ENCODE measurements at places on chromosomes 3 and 15.
A peak's percentile ranks its signal among the peaks of the same experiment; 100 is the strongest.

GRCh38 chr3:120864541-120864940, 43.5 kb upstream of the STXBP5L start:
- DNase-seq: no peak

- DNase-seq: no peak
These were observed 42.3 kb downstream of the FBXO22 start for GRCh38 chr15:75945953-75946352.

DNA sequence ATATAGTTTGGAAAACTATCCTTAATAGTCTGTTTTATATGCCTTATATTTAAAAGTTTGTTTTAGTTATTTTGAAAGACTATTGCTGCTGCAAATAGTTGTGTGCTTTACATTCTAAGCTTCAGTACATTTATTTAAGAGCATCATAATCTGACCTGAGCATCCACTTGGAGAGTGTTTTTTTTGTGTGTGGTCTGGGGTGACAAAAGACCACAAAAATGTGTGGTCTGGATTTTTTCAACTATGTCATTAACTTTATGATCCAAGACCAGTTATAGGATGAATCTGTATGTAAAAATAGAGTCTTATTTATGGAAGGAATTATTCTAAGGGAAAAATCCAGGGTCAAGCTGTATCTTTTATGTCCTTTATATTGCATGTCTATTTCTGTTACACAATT, 77.4 kb downstream of the SLTM start:
- DNase-seq: no peak

- peak; percentile 91 for DNase-seq
These were observed 3.3 kb upstream of the RBSN start for GRCh38 chr3:15102256-15102655.

DNA sequence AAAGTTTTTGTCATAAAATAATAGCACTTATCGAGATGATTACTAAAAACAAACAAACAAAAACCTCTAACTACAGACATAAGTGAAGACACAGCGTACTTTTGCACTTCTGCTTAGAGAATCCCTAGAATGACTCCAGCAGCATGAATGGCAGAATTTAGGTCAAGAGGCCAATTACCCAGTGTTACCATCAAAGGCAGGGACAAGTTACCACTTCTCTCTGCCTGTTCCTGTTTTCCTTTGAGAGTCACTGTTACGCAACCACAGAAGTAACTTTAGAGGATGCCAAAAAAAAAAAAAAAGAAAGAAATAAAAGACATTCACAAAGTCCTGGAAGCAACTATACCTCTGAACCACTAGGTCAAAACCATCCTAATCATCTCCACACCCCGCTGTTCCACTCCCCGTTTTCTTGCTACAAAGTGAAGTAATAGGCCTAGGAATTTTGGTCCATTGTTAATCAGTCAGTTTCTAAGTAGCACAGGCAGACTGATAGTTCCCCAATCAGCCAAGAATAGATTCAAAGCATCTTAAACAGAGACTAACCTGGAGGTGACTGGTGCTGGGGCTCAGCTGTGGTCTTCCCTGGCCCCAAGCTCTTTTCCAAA, 41.9 kb downstream of the FMN1 start:
- DNase-seq: no peak

GRCh38 chr15:27506752-27507151, 535.8 kb downstream of the GABRG3 start:
- DNase-seq: no peak

DNA sequence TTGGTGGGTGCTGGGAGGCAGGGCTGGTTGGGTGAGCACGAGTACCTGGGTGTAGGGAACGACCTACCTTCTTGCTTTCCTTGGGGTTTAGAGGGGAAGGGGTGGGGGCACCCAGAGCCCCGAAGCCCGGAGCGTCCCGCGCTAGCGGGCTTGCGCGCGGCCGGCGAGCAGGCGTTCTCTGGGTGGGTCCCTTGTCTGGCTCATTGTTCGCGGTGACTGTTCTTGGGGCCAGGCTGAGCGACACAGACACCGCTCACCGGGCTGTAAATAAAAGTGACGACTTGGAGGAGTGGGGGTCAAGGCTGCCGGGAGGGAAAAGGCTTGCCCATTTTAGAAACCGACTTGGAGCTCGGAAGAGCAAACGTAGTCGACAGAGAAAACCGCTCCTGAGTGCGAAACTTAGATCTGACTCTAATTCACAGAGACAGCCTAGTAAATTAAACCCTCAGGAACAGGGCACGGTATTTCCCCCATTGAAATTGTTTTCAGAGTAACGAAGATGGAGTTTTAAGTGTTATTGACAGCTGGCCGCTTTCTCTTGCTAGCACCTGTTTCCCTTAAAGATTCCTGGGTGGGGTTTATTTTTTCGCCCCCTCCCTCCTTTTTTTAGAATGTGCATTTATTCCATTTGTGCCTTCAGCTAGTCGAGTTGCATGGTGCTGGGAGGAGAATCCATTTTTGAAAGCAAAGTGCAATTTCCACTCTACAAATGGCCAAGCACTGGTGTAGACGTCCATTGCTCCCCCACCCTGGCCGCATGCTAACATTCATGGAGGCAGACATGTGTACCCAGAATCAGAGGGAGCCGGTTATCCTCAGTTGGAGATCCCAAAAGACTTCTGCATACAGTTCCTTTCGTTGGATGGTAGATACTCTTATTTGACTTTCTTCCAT, 532.1 kb upstream of the SEMA6D start:
- DNase-seq: peak; percentile 26

- DNase-seq: no peak
These were observed 929.2 kb upstream of the CFAP20DC start for GRCh38 chr3:59978979-59979378.

GRCh38 chr3:38992117-38992760, 59.5 kb downstream of the SCN11A start:
- no peak for DNase-seq

DNA sequence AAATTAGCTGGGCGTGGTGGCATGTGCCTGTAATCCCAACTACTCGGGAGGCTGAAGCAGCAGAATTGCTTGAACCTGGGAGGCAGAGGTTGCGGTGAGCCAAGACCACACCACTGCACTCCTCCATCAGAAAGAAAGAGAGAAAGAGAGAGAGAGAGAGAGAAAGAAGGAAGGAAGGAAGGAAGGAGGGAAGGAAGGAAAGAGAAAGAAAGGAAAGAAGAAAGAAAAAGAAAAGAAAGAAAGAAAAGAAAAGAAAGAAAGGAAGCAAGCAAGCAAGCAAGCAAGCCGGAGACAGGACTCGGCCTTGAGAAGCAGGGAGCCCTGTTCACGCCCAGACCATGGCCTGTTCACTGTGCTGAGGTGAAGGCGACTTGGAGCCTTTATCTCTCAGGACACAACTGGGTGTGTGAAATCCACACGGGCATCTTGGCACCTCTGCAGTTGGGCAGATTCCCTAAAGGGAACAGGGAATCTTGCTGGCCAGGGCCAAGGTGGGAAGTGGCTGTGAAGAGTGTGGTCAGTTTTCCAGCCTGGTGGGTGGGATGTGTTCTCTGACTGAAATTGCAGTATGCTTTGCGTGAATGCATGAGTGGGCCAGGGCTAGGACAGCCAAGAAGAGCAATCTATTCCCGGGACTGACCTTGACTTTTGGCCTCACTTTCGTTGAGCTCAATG, 90.3 kb downstream of the CORO2B start:
- no peak for DNase-seq

DNA sequence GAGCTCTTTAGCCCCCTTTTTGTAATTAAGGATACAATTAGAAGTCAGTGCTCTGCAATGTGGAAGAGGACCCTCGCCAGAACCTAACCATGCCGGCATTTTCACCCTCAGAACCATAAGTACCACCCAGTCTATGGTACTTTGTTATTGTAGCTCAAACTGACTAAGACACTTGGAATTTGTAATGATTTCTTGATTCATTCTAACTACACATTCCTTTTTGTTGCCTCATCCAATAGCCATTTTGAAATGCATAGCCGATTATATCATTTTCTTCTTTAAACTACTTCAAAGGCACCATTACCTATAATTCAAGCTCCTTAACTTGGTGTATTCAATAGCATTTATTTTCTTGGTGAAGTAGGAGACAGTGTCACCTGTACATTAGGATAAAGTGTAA, 61.4 kb downstream of the GLB1 start:
- DNase-seq: no peak

DNA sequence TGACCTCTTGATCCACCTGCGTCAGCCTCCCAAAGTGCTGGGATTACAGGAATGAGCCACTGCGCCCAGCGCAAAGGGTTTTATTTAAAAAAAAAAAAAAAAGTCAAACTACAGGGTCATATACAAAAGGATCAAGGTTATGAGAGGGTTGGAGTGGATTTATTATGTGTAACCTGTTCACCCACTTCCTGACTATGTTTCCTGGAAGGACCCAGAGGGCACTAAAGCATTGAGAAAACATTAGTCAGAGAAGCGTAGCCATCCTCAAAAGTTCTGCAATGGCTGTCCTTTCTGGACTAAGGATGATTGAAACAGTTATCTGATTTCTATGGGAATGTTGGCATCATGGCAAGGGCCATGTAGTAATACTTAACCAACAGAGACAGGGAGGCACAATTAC, 7.3 kb upstream of the SCAPER start:
- DNase-seq: no peak

DNA sequence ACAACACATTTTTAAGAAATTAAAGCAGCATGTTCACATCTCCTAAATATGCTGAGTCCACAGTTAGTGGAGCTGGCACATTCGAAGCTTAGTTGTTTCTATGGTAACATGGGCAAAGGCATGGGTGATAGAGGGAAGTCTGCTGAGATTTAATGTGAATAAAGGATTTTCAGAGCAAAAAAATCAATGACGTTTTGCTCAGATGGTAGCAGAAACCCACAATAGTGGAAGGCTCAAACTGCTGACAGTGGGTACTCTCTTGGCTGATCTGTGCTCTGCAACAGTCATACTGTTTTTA, 795.1 kb upstream of the ARPP21 start:
- no peak for DNase-seq

DNA sequence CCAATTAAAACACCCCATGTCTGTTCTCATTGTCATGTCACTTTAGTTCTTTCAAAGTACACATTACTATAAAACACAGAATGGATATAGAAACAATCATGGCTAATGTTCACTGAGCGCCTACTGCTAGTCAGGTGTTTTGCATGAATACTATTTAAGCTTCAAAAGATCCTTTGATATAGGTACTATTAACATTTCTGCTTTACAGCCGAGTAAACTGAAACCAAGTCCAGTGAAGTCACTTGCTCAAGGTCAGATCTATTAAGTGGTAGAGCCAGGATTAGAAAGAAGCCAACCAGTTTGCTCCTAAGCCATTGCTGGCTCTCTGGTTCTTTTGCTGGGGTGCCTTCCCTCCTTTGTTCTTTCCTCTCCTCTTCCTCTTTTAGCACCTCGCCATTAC, 32.4 kb upstream of the NMNAT3 start:
- DNase-seq: no peak

DNA sequence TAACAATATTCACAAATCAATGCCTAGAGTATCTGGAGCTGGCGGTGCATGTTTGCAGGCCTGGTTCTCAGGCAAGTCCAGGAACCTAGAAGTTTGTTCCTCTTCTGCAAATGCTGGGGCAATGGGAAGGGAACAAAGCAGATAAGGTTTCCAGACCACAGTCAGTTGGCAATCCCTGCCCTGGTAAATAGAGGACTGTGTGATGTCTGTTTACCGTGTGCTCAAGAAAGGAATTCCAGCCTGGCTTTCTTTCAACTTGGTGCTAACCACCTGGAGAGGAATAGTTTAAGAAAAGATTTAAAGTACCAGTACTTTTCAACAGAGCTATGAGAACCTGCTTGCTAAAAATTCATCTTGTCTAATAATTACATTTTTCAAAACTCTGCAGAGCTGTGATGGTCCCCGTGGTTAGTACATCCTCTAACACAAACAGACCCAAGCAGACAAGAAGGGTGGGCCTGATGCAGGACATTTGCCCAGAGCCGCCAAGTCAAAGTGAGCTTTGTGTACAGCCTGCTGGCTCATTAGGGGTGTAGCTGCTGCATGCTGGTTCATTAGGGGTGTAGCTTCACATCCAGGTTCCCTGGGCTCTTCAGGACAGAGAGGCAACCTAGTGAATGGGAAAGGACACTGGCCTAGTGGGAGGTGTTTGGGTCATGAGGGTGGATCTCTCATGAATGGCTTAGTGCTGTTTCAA, 220.5 kb downstream of the SQOR start:
- no peak for DNase-seq

- peak; percentile 7 for DNase-seq
These were observed 34.4 kb downstream of the TNK2 start for GRCh38 chr3:195873971-195874370.

GRCh38 chr15:70423267-70423666, 325.6 kb upstream of the TLE3 start:
- DNase-seq: no peak

- no peak for DNase-seq
These were observed 102.6 kb downstream of the ALDH1A2 start for GRCh38 chr15:57962887-57963286.

- peak; percentile 76 for DNase-seq
These were observed 14.9 kb downstream of the PLEKHO2 start for GRCh38 chr15:64856429-64857145.

DNA sequence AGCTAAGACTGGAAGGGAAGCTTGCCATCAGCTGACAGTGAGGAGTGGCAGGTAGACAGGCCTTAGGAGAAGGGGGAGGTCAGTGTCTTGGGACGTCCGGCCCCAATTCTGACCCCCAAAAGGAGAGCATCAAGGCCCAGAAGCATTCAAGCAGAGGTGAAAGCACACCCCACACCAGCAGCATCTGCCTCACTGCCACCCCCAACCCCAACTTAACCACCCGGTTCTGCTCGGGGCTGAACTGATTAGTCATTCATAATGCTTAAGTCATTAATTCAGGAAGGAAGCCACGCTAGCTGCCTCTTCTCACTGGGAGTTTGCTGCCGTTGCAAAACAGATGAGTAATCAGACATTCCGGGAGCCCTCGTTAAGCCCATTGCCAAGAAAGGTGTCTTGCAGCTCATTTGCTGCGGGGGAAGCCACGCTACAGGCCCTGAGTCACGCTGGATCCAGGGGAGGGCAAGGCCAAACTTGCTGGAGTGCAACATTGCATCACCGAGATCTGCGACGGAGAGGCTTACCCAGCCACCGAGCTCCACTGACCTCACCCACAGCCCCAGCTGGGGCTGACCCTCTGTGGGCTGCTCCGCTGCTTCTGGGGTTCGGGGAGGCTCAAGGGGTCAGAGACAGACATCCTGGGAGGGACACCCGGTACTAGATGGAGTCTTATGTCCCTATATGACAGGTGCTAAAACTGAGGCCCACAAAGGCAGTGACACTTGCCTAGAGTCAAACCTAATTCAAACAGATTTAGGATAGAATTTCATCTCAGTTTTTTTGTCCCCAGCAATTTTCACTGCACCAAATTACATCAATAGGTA, 46.4 kb upstream of the HES1 start:
- peak; percentile 45 for DNase-seq

- DNase-seq: no peak
These were observed 7.7 kb downstream of the SRP14 start for GRCh38 chr15:40031300-40031699.

DNA sequence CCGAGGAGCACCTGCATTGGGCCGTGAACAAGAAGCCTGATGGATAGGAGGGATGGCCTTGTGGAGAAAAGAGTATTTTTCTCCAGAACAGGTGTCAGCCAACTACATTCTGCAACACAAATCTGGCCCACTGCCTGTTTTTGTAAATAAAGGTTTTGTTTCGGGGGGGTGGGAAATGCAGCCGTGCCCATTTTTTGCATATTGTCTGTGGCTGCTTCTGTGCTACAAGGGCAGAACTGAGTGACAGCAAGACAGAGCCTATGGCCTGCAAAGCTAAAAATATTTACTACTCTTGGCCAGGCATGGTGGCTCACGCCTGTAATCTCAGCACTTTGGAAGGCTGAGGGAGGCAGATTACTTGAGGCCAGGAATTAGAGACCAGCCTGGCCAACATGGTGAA, 95.9 kb upstream of the AKAP13 start:
- no peak for DNase-seq

GRCh38 chr3:107630779-107631178, 108.0 kb downstream of the BBX start:
- DNase-seq: no peak

GRCh38 chr15:91376038-91376437, 276.0 kb downstream of the SV2B start:
- DNase-seq: peak; percentile 25
